Activated CD4-positive, alpha-beta memory T cell treated with anti-CD3 and anti-CD28 coated beads for 36 hours (primary cell): ENCODE measurements at places on chromosomes 4 and X.

DNA sequence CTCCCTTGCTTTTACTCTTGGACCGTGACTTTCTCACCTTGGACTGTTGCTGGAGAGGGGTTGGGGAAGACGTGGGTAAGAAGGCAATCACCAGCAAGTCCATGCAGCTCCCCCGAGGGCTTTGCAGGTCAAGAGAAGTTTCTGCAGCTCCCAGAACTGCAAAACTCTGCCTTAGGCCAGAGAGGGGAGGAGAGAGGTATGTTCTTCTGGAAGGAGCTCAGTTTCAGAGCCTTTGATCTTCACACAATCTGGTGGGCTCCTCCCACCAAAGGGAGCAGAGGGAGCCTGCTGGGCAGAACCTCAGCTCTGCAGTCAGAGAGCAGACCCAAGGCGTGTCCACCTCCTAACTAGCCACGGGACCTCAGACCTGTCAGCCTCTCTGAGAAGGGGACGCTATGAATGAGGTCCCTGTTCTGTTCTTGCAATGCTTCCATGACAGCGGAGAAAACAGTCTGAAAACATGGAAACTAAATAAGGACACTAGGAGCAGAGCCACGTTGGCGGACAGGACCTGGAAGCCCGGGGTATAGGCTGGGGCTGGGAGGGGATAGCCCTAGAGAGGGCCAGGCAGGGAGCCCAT is 92.8 kb downstream of the EVC2 start:
- no peak for DNase-seq

GRCh38 chr4:77073106-77073809 is 2.5 kb downstream of the CCNI start:
- no peak for DNase-seq

- DNase-seq: no peak
Measured at GRCh38 chr4:103774326-103774825, 54.6 kb upstream of the TACR3 start.

DNA sequence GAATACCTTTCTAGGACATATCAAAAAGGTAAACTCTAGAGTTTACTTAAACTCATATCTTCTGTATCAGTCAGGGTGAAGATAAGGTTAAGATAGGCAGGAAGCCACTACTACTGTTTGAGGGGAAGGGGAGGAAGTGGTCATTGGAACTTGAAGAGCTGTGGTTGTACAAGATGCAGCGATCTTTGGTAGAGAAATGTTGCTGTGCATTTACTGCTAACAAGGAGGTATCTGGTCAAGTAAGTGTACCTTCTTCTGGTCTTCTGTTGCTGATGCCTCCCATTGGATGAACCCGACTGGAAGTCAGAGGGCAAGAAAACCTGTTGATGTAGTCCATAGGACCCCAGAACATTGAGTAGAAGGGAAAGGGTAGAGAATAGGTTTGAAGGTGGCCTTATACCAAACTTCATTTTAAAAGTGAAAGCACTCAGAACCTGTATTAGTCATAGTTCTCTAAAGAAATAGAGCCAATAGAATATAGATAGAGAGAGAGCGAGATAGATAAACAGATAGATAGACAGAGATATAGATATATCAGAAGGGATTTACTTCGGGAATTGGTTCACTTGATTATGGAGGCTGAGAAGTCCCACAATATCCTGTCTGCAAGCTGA is 47.9 kb upstream of the TSPAN5 start:
- peak; percentile 34 for DNase-seq

- no peak for DNase-seq
Measured at GRCh38 chr4:187084701-187085100, 361.0 kb upstream of the FAT1 start.

- no peak for DNase-seq
Measured at GRCh38 chrX:36961590-36961989, 46.6 kb upstream of the FAM47C start.

- DNase-seq: no peak
Measured at GRCh38 chr4:2606960-2607506, 70.6 kb downstream of the FAM193A start.

- no peak for DNase-seq
Measured at GRCh38 chr4:40502220-40502619, 127.4 kb downstream of the RBM47 start.

- no peak for DNase-seq
Measured at GRCh38 chr4:69360271-69360670, 80.0 kb downstream of the UGT2B28 start.

GRCh38 chrX:39011454-39012221 is 210.4 kb downstream of the MID1IP1 start:
- DNase-seq: no peak

- DNase-seq: no peak
Measured at GRCh38 chrX:39507617-39508299, 590.0 kb downstream of the BCOR start.

DNA sequence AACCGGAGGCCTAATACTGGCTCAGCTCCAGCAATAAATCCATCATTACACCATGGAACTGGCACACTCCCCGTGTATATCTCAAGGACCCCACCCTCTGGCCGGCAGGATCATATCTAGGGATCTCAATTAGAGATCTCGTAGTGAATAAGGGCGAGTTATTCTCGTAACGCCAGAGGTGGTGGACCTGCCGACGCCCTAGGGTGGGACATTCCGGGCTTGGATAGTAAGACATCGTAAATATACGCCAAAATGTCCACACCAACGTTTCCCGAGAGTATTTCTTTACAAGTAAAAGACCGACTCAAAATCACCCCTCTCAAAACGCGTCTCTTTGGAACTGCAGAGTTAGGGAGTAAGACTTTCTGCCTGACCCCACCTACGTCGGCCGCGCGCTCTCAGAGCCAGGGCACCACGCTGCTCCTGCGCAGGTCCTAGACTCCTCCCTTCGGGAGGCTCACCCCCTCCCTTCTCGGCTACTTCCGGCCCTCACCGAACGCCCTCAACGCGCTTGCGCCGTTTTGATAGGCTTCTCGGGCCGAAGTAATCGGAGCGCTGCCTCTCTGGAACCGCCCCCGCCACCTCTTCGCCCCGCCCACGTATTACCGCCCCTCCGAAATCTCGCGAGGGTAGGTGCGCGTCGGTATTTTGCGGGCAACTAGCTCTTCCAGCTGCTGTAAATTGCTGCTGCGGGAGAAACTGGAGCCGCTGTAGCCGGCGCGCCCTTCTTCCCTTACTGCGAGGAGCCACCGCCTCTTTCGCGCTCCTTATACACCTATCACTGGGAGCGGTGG is at the start of gene WDR44:
Gene WDR44 (plus strand): TSS at position 643 of the 794 bp plus-strand sequence. CDS start 398 bp downstream, outside the sequence.
- peak; percentile 96 for DNase-seq

- DNase-seq: no peak
Measured at GRCh38 chr4:21184788-21185187, 484.5 kb downstream of the PACRGL start.

DNA sequence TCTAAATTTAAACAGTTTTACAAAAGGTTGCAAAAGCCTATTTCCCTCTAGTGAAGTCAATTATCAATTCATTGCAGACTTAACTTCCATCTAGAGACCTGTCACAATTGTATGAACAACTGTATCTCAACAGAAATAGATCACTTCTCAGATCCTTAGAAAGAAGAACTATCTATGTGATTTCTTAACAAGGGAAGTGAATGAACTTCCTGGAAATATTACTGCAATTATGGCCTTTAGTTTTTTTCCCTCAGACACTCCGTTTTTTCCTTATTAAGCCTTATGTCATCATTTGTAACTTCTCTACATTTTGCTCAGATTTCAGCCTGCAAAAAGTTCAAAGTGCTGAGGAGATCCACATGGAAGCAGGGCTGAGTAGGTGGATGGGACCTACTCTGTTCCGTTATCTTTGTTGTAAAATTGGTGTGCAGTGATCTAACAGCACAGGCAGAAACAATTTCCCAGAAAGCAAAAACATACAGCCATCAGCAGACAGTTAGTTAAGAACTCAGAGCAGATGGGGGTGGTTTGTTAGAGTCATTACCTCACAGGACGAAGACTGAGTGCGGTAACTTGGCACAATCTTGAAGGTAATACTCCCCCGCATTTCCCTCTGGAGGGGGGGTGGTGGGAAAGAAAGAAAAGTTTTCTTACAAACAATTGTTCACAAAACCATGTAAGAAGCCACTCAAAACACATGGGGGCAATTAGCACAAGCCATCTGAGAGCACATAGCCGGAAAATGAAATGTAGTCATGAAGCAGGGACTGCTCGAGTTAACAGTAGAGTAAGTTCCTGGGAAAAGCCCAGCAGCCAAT is 112.3 kb downstream of the NYX start:
- DNase-seq: peak; percentile 46

- DNase-seq: no peak
Measured at GRCh38 chrX:57232658-57233360, 53.7 kb upstream of the FAAH2 start.

- no peak for DNase-seq
Measured at GRCh38 chr4:102227388-102227787, 117.9 kb downstream of the SLC39A8 start.

GRCh38 chr4:181272422-181272821 is 970.8 kb upstream of the TENM3 start:
- DNase-seq: no peak
